NCI-H2081 treated with DMSO at 0.1 percent for 48 hours (cell line): ENCODE measurements at places on chromosomes 11 and 22.

GRCh38 chr11:120117991-120118390 lies 19.9 kb downstream of the TRIM29 start:
- no peak for DNase-seq

GRCh38 chr11:94519478-94520084 lies 7.3 kb downstream of the C11orf97 start:
- DNase-seq, result no peak

- no peak for DNase-seq
These were observed 60.7 kb downstream of the TTC17 start for GRCh38 chr11:43419460-43419859.

GRCh38 chr22:30158744-30159500 lies 78.7 kb downstream of the HORMAD2 start:
- no peak for DNase-seq

DNA sequence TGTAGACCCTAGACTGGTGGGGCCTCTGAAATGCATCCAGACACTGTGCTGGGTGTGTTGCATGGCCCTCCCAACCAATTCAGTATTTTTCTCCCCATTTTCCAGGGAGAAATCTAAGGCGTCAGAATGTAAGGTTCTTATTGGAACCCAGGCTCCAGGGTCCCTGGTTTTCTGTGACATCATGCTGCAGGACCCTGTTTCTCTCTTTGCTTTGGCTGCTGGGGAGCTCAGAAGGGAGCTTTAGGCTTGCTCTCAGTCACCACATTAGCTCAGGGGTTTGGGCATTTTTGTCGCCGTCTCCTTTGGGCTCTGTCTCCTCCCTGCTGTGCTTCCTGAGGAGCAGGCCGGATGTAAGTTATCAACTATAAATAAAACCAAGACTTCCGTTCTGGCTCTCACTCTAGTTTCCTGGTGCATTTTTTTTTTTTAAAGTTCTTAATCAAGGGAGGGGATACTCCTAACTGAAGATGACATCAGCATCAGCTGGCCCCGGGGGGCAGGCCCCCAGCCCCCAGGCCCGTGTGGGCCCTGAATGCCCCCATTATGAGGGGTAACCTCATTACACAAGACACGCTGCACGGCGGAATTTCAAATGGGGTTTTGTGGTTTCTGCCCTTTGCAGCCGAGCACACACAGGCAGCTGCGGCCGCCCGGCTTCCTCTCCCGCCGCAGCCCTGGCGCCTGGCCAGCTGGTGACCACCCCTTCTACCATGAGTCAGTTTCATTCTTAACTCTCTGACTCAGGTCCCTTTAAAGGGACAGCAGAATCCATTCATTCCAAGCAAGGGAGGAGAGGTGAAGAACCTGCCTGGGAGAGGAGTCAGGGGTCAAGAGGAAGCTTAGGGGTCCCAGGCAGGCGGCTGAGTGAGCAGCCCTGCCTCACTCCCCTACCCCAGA lies 3.2 kb downstream of the MYEOV start:
- no peak for DNase-seq

- DNase-seq, result no peak
These were observed 55.0 kb upstream of the ZBTB44 start for GRCh38 chr11:130369713-130370112.

GRCh38 chr22:23250056-23250784 lies 69.9 kb downstream of the BCR start:
- no peak for DNase-seq

DNA sequence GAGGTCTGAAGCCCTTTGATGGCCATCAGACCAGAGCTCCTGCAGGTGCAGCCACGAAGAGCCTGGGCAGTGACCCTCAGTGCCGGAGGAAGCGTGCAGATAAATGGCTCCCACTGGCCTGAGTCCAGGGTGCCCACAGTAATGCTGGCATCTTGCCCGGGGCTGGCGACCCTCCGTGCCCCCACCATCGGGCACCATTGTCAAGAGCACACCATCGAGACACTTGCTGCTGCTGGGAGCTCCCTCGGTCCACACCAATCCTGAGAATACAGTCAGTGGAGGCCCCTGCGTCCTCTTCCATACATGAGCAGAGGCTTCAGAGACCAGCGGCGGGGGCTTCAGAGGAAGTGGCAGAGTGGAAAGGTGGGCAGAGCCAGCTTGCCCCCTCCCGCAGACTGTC lies 1448.3 kb downstream of the BRD1 start:
- DNase-seq, result no peak
